ENCODE measurements at places on chromosomes 16 and 17.
A peak's percentile ranks its signal among the peaks of the same experiment; 100 is the strongest.

DNA sequence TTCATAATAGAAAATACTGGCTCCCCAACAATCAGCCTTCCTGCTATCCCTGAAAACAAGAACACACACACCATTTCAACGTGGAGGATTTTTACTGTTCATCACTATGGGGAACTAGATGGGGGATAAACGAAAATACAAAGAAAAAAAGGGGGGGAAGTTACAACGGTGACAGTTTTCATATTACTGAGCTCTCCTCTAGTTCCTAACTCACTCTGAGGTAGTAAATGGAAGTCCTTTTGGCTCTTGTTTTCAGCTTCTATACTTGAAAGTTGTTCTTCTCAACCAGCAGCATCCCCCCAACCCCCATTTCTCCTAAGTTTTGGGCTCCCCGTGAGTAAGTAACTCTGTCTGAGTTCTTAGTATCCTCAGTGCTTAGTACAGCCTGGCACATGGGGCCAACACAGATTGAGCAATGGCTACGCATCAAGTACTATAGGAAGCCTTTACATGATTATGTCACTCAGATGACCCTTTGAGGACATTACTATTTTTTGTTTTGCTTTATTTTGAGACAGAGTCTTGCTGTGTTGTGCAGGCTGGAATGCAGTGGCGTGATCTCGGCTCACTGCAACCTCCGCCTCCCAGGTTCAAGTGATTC is 4.2 kb upstream of the CORO7 start:
- DNase-seq: no peak

GRCh38 chr17:36464765-36465088 is 21.8 kb upstream of the ZNHIT3 start:
- DNase-seq: no peak

DNA sequence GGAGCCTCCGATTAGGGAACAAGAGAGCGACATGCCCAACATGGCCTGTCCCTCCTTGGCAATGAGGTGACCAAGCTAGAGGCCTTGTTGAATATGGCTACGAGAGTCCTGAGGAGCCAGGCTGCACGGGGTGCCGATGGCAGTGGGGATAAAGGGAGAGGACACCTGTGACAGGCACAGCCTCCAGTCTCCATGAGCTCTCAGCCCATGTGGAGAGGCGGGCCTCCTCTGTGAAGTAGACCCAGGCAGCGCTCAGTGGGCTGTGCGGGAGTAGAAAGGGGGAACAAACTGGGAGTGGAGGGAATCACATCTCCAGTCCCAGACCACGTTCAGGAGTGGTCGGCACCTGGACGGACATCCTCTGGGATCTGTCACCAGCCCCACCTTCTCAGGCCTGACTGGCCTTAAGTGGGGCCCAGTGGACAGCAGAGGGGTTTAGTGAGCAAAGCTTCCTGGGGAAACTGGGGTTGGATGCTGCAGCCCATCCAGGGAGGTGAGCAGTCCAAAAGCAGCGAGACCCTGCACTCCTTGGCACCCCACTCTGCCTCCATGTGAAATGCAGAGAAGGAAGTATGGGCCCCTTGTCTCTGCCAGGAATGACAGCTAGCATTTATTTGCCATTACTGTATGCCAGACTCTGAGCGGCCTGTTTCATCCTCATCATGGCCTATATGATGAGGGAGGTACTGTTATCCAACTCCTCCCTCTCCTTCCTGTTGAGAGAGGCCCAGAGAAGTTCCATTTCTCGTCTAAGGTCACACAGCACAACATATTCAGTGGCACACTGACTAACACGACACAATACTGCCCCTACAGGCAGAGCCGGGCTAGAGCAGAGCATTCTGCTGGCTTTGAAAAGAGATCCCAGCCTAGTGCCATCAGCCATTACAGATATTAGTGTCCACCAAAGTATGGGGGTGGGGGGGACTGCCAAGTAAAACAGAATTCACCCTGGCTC is 4.5 kb upstream of the TMEM92 start:
- peak; percentile 32 for DNase-seq

GRCh38 chr17:3657588-3657869 is 10.8 kb downstream of the TAX1BP3 start:
- DNase-seq: no peak

- peak; percentile 63 for DNase-seq
These were observed 69.3 kb downstream of the FTO start for GRCh38 chr16:53773150-53773846.

DNA sequence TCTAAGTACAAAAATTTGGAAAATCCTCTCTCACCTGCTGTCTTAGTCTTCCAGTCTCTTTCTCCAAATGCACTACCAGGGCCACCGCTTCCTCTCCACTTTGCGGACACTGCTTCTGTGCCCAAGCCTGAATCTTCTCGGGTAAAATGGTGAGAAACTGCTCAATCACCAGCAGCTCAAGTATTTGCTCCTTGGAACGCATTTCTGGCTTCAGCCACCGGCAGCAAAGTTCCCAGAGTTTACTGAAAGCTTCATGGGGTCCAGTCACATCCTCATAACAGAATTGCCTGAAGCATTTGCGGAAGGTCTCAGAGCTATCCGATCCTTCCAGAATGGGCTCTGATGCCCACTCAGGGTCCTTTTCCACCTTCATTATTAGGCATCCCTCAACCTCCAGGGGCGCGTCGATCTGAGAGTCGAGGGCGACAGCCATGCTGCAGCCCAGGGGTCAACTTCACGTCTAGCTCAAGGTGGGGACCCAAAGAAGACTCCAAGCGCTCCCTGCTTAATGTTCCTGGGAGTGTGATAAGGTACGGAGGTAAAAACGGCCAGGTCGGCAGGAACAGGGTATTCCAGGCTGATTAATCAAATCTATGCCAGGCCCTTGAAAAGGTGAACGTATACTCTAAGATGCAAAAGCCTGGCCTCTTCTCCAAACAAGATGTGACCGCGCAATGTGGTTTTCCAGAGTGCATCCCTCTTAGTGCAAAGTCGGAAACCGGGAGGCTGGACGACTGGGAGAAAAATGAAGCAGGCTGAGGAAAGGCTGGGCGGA is 763 bp downstream of the ZKSCAN2 start:
- DNase-seq: peak; percentile 15

DNA sequence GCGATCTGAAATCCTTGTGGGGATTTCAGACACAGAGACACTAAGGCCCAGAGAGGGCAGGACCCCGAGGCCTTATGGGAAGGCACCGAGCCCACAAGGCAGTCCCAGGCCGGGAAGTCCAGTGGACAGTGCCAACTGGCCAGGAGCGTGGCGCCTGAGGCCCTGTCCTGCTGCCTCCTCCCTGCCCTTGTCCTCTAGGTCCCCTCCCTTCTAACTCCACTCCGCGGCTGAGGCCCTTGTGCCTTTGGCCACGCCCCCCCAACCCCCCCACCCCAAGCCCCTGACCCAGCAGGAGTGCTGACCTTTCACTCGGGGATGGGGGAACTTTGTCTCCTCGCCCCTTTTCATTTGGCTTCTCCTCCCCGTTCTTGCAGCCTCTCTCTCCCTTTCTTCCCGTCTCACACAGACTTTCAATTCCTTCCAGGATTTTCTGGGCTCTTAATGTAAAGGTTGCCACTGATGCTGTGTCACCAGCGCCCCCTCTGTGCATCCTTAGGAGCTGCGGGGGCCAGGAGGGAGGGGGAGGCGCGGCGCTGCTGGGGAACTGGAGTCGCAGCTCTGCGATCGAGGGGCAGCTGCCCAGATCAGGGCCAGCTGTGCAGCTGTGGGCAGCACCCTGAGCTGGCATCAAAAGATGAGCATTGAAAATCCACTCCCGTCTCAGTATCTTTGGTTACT is 29.1 kb downstream of the CRHR1 start:
- DNase-seq: no peak

- no peak for DNase-seq
These were observed 14.9 kb downstream of the FOXK2 start for GRCh38 chr17:82534401-82534812.

DNA sequence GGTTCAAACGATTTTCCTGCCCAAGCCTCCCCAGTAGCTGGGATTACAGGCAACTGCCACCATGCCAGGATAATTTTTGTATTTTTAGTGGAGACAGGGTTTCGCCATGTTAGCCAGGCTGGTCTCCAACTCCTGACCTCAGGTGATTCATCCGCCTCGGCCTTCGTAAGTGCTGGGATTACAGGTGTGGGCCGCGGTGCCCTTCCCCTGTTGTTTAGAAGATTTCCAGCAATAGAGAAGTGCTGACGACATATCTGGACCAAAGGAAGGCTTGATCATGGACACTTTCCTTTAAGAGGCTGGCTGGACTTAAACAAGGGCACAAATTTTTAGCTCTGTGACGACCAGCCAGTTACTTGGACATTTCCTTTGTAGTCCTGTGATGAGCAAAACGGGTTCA is 1.3 kb upstream of the MT1M start:
- DNase-seq: no peak

DNA sequence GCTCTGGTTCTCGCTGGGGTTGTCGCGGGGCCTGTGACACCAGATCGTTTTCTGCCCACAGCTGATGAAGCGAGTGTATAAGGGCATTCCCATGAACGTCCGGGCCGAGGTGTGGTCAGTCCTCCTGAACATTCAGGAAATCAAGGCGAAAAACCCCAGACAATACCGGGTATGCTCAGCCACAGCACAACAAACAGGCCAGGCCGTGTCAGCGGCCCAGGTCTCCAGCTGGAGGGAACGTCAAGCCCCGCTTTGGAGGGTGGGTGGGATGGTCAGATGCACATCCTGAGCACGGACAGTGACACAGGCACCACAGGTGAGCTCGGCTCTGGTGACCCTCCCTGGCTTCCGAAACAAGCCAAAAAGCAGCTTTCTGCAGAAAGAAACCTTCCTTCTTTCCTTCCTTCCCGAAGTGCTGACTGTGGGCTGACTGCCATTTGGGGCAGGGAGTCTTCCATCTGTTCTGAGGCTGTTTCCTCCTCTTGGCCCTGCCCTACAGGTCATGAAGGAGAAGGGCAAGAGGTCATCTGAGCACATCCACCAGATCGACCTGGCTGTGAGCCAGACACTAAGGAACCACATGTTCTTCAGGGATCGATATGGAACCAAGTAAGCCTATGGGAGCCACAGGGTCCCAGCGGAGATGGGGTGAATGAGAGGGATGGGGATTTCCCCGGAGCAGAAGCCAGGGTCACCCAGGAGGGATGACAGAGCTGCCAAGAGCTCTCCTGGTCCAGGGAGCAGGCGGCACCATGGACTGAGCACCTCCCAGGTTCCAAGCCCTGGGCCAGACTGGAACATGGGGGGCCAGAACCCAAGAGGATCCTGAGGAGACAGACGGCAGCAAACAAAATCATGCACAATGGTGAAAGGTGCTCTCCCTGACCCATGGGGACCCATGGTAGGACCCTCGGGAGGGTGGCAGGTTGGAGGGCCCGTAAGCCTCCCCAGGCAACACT is 79.4 kb downstream of the GOSR1 start:
- DNase-seq: no peak

DNA sequence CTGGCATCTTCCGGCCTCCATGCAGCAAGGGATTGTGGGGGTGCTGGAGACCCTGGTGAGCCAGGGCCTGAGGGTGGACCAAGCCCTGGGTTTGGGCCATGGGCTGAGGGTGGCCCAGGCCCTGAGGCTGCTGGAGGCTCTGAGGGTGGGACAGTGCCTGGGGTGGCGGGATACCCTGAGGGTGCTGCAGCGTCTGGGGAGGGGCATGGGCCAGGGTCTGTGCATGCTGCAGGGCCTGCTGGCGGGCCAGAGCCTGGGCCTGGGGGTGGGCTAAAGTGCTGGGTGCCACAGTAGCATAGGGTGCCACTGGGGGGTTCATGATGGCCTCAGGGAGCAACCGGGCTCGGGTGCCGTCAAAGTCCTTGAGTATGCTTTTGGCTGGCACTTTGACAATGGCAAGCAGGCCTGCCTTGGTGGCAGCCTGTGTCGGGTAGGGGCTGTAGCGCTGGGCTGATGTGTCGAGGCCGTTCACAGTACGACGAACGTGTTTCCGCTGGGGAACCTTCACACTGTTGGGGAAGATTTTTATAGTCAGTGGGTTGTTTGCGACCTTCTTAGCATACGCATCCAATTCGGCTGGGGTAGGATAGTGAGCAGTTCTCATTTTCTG is 15.6 kb downstream of the TRAF4 start:
- no peak for DNase-seq

- no peak for DNase-seq
These were observed 160.2 kb upstream of the LHX1 start for GRCh38 chr17:36777118-36777517.

DNA sequence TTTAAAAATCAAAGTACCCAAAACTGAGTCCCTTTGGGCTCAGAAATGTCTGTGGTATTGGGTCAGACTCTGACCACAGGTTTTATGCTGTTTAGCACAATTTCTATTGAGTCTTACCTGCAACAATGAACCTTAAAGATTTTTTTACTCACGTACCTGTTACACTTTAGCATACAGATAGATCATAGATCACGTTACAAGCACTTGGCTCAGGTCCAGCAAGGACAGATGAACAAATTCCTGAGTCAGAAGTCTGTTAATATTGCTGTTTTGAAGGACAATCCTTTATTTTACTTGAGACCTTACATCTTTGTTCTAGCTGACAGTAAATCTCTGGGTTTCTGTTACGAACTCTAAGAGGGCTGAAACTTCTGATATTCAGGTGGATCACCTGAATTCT is 12.8 kb downstream of the SLC7A6OS start:
- DNase-seq: no peak

DNA sequence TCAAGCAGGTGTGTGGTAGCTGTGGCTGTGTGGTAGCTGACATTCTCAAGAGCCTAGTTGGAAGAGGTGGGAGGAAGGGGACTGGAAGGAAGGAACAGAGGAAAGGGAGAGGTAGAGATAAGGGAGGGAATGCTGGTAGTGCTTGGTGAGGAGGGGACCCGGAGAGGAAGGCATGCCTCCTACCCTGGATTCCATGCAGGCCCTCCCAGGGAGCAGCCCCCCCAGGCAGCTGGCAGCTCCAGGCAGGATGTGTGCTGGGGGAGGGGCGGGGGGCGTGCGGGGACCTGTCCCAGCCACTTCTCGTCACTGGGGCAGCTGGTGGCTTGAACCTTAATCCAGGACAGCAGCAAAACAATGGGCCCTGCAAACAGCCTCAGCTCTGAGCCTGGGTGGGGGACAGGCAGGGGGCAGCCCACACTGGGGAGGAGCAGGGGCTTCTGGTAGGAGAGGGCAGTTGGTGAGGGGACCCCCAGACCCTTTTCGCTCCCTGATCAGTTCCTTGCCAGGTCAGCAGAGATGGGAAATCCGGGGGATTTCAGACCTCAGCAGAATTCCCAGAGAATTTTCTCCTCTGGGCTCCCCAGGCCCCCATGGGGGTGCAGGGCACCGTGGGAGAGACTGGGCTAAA is 27.1 kb downstream of the ARHGAP23 start:
- DNase-seq: no peak

DNA sequence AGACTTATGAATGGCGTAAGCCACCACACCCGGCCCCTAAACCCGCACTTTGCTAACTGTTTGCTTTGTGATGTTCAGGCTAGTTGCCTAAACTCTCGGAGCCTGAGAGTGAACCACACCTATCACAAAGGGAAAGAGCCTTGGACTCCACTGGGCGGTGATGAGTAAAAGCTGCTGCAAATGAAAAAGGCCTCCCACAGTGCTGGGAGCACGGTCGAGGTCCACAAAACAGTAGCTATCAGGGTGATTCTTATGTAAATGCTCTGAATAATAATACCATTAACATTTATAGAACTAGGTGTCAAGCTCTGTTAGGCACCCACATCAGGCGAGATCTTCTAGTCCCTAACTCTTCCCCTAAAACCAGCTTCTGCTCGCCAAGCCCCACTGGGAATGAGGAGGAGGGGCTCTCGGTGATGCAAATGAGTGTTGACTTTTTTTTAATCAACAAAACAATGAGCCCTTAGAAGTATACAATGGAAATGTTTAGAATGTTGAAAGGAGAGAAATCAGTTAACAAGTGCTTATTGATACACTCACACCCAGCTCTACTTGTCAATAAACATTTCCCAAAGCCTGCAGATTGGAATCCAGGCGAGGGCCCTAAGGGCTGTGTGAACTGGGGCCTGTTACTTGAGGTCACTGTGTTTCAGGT is 19.8 kb downstream of the FBRS start:
- no peak for DNase-seq

GRCh38 chr16:84467256-84467655 is 37.2 kb downstream of the MEAK7 start:
- no peak for DNase-seq

Measured in NCI-H2081 (cell line).